SW480 (cell line): ENCODE measurements at places on chromosomes 4 and X.

DNA sequence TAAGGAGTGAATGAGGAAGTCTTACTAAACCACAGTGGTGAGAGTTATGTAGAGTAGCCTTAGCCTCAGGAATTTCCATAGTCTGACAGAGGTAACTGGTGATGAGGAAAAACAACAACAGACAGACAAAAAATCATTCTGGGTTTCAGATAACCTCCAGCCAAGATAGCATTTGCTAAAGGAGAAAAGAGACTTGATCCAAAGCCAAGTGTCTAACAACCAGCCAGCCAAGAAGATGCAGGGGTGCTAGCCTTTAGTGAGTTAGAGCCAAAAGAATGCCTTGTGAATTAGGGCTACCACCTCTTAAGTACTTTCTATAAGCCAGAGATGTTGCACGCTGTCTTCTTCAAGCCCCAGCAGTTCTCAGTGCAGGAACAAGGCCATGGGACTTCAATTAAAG lies 478.0 kb upstream of the CPEB2 start:
- DNase-seq: no peak

DNA sequence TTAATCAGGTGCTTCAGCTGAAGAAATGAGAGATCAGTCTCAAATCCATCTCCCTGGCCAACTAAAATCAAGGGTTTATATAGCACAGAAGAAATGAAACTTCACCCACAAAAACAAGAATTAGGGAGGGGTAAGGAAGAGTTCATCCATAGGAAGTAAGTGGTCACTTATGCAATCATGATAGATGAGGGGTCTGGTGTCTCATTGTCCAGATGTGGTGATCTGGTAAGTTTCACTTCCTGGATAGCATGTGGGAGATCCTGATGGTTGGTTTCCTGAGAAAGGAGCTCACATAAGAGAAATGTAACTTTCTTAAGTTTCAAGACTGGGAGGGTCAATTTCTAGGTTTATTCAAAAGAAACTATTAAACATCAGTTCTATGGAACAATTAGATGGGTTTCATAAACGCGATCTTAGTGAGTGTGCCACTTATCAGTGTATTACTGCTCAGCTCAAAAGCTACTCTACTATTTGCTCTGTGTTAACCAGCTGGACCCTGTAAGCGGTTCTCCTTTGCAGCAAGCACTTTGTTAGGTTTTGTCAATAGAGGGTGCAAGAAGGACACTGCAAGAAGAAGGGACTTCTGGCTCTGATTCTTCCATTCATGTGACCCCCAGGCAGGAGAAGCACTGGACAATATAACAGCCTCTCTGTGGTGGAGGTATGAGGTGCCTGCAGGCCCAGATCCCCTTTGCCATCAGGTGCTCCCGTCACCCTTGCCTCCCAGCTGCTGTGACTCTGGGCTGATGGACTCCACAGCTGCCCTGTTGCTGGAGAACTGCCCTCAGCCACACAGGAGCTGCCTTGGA lies 35.4 kb upstream of the HPSE start:
- no peak for DNase-seq

GRCh38 chrX:119266364-119266995 lies 30.4 kb downstream of the PGRMC1 start:
- peak; percentile 18 for DNase-seq

GRCh38 chr4:92305878-92306520 lies 2.2 kb downstream of the GRID2 start:
- no peak for DNase-seq

DNA sequence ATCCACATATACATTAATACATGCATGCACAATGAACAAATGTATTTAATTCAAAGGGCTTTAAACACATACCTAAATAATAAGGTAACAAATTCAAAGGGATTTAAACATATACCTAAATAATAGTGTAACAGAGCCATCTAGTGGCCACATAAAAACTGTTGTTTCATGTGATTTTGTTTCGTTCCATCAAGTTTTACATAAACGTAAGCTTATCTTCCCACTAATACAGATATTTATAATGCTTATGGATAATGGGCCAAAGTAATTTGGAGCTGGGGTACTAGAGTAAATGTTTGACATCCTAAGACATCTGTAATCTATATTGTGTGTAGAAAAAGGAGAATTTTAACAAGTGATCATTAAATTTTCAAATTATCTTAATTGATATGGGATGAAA lies 82.3 kb downstream of the PRSS12 start:
- DNase-seq: peak; percentile 42

DNA sequence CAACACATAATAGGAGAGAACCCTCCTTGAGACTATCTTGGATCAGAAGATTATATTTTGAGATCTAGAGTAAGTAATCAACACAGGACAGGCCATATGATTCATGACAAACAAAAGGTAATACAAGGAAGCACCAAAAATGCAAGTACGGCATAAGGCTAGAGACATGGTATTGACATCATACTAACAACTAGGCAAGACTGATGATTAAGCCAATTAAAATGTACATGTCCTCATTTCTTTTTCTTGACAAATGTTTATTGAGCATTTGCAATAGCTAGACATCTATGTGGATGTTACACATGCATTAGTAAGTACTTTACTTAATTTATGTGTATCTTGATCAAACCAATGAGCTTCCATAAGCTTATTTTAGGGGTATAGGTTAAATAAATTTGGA lies 695.7 kb upstream of the GALNTL6 start:
- no peak for DNase-seq

DNA sequence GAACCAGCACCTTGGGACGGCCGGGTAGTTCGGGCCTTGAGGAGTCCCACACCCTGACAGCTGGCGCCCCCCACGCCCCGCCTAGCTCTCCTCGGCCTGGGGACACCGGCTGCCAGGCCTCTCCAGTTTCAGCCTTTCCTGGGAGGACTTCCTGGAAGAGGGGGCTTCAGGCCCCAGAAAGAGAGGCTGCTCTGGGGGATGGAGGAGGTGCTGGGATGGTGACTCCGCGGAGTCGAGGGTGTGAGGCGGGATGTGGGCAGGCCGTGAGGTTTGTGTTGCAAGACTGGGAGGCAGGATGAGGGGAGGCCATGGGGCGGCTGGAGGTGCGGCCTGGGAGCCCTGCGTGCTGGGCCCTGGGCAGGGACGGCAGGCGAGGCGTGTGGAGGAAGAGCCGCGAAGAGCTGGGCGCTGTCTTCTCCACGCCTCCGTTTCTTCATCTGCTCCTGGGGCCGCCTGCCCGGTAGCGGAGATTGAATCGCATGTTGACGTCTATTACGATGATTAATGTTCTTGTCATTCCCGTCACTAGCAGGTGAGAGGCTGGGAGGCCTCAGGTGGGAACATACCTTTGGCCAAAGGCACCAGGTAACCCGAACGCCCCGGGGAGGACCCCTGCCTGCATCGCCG lies 918 bp upstream of the FGFRL1 start:
- DNase-seq: peak; percentile 74

DNA sequence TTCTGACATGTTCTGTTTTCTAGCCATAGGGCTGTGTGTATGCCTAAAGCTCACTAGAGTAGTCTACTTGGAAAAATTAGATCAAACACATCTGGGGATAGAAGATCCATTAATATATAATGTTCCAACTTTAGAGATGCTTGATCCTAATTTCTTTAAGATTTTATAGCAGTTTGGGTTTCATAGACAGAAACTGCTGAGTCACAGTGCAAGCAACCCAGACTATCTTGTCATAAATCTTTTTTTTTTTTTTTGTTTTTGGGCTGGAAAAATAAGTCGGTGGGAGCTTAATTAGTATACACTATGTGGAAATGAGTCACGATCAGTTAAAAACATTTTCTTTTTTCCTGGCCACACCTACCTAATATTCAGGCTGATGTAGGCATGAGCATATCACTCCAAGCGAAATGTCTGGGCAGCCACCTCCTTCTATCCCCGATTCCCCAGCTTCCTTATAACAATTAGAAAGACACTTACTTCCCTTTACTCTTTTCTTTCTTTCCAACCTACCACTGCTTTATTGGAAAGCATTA lies 58.2 kb upstream of the CASK start:
- DNase-seq: peak; percentile 13

DNA sequence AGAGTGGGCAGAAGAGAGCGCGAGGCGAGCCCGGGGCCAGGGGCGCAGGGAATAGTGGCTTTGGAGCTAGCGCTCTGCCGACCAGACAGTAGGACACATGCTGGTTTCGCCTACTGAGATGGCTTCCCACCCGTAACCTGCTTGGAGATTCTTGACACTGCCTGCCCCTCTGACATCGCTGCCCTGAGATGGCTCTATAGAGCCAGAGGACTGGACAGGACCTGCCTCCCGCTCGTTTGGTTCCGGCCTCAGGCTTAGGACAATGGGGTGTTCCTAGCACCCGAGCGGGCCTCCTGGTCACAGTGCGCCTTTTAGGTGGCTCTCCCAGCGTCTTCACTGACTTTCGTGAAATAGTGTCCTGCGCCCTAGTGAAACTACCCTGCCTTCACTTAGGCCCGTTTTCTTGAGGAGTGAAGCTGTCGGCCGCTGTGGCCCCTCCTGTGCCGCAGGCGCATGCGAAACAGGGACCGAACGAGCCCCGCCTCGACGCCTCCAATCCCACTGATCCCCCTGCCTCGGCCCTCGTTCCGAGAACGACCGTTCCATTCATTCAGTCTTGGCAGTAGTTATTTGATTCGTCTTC lies 608 bp downstream of the TAF1 start:
- DNase-seq: peak; percentile 27
